ENCODE measurements at places on chromosomes 4 and X. TPM values are rescaled to one million over a fixed set of nuclear protein-coding genes. Genes with fewer than 3 reads are reported as not detected.

Gene TRIM60
- not detected for polyA plus RNA-seq

Gene PAGE4
- polyA plus RNA-seq = not detected

- no peak for DNase-seq
Measured at GRCh38 chrX:114905251-114905650, 112.2 kb downstream of the IL13RA2 start.

- DNase-seq = no peak
Measured at GRCh38 chrX:25076941-25077500, 61.3 kb upstream of the ARX start.

DNA sequence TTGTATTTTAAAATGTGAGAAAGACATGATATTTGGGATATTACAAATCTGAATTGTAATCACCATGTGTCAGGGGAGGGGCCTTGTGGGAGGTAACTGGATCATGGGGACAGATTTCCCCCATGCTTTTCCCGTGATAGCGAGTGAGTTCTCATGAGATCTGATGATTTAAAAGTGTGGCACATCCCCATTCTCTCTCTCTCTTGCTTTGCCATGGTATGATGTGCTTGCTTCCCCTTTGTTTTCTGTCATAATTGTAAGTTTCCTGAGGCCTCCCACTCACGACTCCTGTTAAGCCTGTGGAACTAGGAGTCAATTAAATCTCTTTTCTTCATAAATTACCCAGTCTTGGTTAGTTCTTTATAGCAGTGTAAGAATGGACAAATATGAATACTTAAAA is 39.0 kb downstream of the CCDC158 start:
- no peak for DNase-seq

DNA sequence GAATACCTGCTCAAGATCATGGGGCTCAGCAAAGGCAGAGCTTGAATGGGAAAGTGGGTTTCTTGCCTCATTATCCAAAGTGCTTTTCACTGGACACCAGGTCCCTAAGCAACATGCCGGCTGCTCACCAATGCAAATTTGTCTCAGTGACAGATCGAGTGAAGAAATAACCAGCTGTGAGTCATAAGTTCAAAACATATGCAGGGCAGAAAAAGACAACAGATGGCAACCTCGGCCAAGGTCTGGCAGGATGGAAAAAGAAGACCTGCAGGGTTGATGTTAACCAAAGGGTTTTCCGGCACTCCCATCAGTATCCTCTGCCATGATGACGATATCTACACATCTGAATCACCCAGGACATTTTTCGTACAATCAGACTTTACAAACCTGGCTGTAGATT is 124.1 kb downstream of the AFAP1 start:
- DNase-seq = peak; percentile 93

DNA sequence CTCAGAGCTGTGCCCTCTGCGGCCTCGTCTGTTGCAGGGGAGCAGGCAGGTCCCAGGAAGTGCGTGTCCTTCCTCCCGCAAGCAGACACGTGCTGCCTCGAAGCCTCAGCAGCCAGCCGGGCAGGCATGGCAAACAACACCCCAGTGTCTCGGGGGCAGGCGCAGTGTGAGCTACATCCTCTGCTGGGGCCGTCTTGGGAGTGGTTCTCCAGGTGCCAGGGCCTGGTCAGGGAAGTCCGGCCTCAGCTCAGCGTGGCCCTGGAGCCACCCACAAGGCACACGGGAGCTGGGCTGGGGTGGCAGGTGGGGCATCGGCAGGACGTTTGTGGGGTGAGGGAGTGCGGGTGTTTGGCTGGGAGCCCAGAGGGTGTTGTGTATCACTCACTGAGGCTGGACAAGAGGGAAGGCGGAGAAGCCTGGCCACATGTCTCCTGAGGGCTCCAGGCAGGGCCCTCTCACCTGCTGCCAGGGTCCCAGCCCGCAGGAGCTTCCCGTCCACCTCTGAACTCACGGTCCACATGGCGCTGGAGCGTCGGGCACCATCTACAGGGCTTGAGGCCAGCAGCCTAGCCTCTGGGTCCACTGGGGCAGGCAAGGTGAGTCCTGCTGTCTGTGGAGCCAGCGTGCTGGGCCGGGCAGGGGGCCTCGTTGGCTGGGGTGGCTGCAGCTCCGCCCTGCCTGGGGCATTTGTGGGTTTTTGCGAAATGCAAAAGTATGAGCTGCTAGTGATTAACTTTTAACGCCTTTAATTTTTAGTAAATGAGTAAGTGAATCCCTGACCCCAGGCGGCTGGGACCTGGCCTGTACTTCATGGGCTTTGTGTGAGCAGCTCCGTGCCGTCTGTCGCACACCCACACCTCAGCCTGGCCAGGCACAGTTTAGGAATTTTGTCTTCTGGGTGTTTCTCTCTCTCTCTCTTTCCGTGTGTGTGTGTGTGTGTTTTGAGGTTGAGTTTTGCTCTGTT is 17.3 kb upstream of the UVSSA start:
- DNase-seq = peak; percentile 83

GRCh38 chrX:154351183-154352011 is 23.0 kb downstream of the FLNA start:
- DNase-seq = no peak

- no peak for DNase-seq
Measured at GRCh38 chr4:95343235-95343634, 205.5 kb downstream of the UNC5C start.

- DNase-seq = peak; percentile 62
Measured at GRCh38 chr4:67451464-67451863, 93.8 kb downstream of the CENPC start.

DNA sequence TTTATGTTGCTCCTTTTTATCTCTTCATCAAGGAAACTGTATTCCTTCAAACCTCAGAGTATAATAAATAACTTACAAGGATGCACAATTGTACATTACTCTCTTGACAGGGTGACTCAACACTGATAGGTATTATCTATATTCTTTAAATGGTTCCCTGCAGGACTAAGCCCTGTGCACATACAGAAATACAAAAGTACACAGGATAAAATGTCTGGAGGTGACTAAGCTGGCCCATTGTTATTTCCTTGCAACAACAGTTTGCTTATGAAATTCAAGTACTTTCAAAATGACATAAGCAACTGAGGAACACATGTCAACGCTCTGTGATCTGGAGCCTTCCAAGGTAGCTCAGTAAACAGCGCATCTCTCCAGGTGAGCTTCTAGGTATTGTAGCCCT is 83.8 kb upstream of the RPL34 start:
- no peak for DNase-seq

- no peak for DNase-seq
Measured at GRCh38 chr4:88075336-88075735, 67.9 kb downstream of the PKD2 start.

DNA sequence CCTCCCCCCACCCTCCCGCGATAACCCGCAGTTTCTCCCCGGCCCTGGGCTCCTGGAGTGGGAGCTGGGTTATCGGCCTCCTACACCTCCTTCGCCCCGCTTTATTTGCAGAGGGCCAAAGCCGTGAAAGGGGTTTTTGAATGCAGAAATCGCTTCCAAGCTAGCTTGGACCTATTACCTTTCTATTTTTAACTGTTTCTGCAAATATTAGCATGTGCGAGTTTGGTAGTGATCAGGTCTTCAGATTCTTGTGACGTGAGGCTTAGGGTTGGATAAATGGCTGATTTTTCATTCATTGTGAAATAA is 1.3 kb downstream of the USP9X start:
- no peak for DNase-seq

Data from fibroblast of lung (primary cell).